ENCODE measurements at places on chromosomes 1 and 21. TPM values are rescaled to one million over a fixed set of nuclear protein-coding genes. Genes with fewer than 3 reads are reported as not detected.

DNA sequence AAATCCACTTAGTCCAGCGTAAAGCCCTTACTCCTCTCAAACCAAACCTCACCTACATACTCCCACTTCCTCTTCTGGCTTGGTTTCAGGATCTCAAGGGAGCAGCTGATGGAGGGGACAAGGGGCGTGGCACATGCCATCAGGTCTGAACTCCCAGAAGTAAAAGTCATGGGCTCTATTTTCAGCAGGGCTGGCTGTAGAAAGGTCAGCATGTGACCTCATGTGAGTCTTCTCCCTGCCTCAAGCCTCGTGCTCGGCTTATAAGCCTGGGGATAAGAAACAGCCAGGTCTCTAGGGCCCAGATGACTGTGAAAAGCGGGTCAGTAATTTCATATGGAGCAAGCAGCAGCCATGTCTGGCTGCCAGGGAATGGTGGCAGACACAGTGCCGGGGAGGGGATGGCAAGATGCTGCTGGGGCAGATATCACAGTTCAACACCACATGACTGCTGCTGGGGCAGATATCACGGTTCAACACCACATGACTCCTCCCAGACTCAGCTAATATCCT is 227.9 kb downstream of the KCNH1 start:
- DNase-seq = no peak

DNA sequence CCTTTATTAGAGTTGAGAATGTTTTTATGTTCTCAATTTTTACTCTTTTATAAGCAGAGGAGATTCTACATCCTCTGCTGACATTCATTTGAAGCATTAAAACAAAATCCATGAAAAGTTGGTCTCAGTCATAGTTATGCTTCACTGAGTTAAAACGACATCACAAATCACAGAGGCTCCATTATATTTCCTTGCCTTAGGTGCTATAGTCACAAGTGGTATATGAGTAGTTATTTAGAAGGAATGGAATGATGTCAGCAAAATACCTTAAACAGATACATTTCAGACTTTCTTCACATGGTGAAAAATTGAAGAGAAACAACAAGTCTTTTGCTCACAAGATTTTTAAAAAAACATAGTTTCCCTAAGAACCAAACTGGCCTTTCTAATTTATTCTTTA is 11.7 kb upstream of the METTL13 start:
- no peak for DNase-seq

DNA sequence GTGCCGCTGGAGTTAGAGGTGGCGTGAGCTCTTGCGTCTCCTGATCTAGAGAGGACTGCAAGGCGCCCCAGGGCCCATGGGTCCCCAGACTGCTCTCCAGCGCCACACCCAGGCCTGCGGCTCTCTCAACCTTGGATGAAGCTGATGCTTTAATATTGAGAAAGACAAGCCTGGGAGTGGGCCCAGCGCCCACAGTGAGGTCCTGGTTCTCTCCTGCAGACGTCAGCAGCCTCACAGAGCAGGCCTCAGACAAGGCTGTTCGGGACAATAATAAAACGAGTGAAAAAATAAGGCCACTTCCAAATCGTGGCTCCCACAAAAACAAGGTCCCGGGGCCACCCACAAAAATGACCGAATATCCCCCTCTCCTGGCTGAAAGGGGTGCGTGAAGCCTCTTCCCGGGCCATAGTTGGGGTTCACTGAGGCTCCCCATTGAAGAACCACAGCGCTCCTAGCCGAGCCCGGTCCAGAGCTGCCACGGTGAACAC is 6.0 kb upstream of the DNMT3L start:
- peak; percentile 42 for DNase-seq

- no peak for DNase-seq
Measured at GRCh38 chr1:198491596-198491995, 48.9 kb downstream of the ATP6V1G3 start.

- no peak for DNase-seq
Measured at GRCh38 chr1:183982172-183982963, 55.2 kb downstream of the COLGALT2 start.

Gene C1orf185
- not detected for total RNA-seq

DNA sequence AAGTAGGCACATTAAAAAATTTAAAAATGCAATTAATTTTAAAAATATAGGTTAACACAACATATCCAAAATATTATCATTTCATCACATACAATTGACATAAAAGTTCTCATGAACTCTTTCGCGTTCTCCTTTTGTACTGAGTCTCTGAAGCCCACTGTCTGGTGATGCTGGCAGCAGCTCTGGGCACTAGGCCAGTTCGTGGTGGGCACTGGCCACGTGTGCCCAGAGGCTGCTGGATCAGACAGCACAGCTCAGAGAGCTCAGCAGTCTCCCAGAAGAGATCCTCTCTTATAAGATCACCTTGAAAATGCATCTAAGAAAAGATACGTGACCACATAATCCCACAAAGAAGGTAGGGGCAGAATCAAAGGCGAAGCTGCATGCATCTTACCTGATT is 9.9 kb downstream of the CEP104 start:
- no peak for DNase-seq

Gene TNFSF4
- 2.7 TPM for total RNA-seq

GRCh38 chr1:165759095-165759494 is 9.6 kb downstream of the TMCO1 start:
- no peak for DNase-seq

DNA sequence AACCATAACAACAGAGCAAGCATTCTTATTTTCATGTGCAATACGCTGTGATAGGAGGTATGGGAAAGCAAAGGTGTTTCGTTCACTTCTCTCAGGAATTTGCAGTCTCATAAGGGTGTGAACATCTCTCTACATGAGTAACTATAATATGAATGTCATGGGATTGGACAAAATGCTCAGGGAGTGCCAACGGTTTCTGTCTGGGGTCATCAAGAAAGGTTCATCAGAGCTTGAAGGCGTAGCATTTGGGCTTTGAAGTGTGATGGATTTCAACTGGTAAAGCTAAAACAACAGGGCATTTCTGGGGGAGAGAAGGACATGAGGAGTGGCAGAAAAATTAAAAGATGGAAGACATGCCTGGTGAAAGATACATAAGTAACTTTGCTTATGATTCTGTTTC is 32.4 kb downstream of the GREM2 start:
- DNase-seq = no peak

- peak; percentile 81 for DNase-seq
Measured at GRCh38 chr1:98991127-98992012, 13.3 kb downstream of the PLPPR5 start.

Gene TMEM200B
- 2.1 TPM for total RNA-seq

Gene GCSAML
- total RNA-seq = 3.8 TPM

Gene PRELP
- not detected for total RNA-seq

Gene CADM3
- 0.57 TPM for total RNA-seq

DNA sequence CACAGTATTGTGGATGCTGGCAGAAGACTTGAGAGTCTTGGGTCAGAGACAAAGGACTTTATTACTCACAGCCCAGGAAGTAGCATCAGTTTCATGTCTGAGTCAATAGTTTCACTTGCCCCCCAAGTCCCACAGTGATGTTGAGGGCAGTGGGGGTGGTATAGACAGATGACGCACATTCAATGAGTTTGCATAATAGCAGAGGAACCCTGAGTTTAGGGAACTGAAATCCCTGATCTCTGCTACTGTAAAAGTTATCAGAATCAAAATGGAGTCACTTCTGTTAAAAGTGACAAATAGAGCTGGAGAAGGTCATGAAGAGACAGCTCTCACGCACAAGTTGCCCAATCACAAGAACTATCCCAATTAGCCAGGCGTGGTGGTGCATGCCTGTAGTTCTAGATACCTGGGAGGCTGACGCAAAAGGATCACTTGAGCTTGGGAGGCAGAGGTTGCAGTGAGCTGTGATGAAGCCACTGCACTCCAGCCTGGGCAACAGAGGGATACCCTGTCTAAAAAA is 11.5 kb upstream of the HCRTR1 start:
- peak; percentile 77 for DNase-seq

DNA sequence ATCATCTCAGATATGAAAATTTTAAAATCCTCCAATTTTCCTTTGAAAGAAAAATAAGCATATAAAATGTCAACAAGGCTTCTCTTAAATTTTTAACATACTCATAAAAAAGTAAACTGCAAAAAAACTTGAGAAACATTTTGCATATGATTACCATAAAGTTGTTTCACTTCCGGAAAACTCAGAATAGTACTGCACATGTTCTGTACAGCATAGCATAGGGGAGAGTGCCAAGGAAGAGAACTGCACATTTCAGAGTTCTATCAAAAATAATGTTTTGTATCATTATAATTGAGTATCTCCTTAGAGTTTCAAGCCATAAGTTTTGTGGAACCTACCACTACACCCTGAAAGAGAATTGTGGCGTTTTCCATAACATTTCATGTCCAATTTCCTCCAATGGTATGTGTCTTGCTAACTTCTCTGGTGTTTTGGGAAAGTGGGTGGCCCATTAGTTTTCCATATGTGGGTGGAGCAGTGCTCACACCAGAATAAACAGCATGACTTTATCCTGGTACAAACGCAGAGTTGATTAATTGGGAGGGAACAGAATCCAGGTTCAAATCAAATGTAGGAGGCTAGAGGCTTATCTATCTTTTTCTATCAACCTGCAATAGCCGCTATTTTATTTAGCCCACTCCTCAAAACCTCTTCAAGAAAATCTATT is 430.9 kb downstream of the LMO4 start:
- no peak for DNase-seq

Gene NASP
- 145 TPM for total RNA-seq

GRCh38 chr1:64139877-64140276 is 63.5 kb upstream of the UBE2U start:
- DNase-seq = no peak

- DNase-seq = no peak
Measured at GRCh38 chr1:208449951-208450350, 205.8 kb upstream of the PLXNA2 start.

DNA sequence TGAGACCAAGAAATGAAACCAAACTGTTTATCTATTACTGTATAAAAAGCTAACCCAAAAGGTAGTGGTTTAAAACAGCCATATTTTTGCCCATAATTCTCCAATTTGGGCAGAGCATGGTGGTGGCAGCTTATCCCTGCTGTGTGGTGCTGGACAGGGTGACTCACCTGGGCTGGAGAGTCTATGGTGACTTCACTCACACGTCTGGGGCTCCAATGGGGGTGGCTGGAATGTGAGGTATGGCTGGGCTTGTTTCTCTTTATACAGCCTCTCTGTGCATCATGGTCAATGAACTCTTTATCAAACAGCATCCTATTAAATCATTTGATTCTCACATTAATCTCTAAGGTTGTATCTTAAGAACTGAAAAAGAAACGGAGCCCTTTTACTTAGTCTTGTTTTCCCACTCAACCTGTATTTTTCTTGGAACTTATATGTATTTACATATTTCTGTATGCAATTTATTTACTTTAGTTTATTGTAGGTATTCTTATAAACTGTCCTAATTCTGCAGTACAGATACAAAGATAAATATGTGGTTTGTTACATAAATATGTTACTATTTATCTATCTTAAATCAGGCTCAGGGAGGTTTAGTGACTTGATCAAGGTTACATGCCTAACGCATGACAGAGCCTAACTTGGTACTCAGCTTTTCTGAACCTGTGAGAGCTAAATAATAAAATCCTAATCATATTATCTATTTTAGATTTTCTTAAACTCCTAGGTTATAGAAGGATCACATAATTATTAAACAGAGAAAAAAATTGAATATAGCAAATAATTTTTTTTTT is 37.5 kb upstream of the WLS start:
- DNase-seq = peak; percentile 86

GRCh38 chr21:35037384-35037765 is 11.7 kb downstream of the RUNX1 start:
- DNase-seq = no peak

Gene PPM1J
- total RNA-seq = 0.06 TPM

Gene NBPF4
- total RNA-seq = 0.46 TPM
